ENCODE measurements at places on chromosomes 3 and 15.

GRCh38 chr15:84654689-84655453 is 788 bp upstream of the WDR73 start:
- DNase-seq, result peak; percentile 71

- DNase-seq, result no peak
These were observed 88.1 kb downstream of the MDFIC2 start for GRCh38 chr3:70224337-70224736.

- DNase-seq, result no peak
These were observed 43.5 kb upstream of the CTNNB1 start for GRCh38 chr3:41155834-41156233.

- DNase-seq, result no peak
These were observed 74.3 kb downstream of the FBLN2 start for GRCh38 chr3:13623101-13623654.

GRCh38 chr3:134918441-134918840 is 123.4 kb downstream of the EPHB1 start:
- no peak for DNase-seq

DNA sequence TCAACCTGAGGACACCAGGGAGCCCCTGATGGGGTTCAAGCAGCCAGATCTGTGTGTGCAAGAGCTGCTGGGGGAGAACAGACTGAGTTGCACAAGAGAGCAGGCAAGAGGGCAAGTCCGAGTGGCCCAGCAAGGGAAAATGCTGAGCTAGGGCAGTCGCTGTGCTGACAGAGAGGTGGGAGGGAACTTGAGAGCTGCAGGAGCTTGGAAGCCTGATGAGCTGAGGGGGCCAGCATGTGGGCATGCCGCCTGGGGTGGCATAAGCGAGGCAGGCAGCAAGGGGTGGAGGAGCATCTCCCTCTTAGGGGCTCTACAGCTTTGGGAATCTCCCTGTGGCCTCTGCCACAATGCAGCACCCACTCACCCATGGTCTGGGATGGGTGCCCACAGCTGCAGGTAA is 4.7 kb upstream of the CORO2B start:
- no peak for DNase-seq

GRCh38 chr15:22933641-22934061 is 46.5 kb downstream of the CYFIP1 start:
- DNase-seq, result no peak

DNA sequence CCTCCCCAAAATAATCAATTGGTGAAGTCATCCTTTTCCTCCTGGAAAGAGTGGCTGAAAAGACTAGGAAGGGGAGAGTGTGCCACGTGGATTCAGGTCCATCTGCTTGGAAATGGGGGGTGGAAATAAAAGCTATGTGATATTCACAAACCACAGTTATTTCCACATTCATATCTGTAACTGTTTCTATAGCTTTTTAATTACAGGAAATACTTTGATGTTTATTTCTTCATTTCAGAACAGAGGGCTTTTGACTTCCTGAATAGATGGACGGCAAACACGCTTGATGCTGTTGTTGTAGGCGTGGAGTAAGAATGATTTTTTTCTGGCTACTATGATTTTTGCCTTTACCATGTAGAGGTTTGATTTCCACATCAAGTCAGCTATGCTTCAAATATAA is 10.1 kb downstream of the AADACL2 start:
- no peak for DNase-seq

GRCh38 chr3:3476669-3477068 is 297.2 kb upstream of the CRBN start:
- DNase-seq, result no peak

GRCh38 chr3:118990823-118991560 is 43.7 kb downstream of the IGSF11 start:
- DNase-seq, result no peak

GRCh38 chr3:172098698-172099494 is 59.5 kb downstream of the FNDC3B start:
- DNase-seq, result no peak

DNA sequence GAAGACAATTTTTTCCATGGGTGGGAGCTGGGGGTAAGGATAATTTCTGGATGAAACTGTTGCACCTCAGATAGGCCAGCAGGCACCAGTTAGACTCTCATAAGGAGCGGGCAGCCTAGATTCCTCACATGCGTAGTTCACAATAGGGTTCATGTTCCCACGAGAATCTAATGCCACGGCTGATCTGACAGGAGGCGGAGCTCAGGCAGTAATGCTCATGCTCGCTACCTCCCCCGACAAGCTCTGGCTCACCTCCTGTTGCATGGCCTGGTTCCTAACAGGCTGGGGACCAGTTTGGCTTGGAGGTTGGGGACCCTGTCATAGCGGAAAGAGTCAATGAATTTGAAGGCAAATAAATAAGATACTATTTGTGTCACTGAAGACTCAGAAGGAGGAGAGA is 105.5 kb downstream of the PLD1 start:
- DNase-seq, result no peak

DNA sequence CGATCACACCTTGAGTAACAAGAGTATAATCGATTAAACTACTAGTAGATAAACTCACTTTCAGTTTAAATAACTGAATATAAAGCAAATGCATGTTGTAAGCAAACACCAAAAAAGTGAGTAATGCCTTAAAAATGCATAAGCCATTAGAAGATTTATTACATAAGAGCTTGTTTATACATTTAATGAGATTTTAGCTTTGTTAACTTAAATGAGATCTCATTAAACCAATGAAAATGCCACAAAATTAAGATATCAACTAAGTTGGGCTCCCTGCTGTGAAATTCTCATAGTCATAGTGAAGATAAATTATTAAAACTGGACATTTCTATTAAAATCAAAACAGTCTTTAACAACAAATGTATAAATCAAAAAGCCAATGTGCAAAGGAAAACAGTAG is 701.2 kb downstream of the NLGN1 start:
- no peak for DNase-seq

DNA sequence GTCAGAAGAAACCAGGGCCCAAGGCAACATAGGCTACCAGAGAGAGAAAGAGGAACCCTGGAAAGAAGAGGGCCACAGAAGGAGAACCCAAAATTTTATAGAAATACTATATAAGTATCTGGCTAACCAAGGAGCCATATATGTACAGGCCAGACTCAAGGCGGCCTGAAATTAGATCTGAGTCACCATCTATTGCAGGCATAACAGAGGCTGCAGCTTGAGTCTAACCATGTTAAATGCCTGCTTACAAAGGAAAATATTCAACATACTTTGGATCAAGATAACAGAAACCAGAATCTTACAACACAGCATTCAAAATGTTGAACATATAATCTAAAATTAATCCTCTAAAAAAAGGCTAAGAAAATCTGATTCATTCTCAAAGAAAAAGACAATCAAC is 23.1 kb downstream of the IGSF11 start:
- no peak for DNase-seq

- DNase-seq, result no peak
These were observed 147.3 kb upstream of the SEMA6D start for GRCh38 chr15:47570044-47570443.

DNA sequence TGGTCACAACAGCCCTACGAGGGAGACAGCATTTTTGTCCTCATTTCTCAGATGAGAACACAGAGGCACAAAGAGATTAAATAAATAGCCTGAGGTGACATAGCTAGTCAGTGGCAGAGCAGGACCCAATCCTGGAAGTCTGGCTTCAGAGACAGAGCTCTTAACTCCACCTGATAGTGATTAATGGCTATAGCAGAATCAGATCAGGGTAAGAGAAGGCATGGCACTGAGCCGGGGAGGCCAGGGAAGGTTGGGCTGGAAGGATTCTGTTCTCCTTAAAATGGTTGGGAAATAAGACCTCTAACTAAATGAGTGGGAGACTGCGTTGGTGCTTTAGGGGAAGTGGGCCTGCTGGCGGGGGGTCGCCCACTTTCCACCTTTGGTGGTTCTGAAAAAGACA is 104.5 kb downstream of the VGLL4 start:
- no peak for DNase-seq

- no peak for DNase-seq
These were observed 3.4 kb upstream of the DGKG start for GRCh38 chr3:186365202-186365974.

GRCh38 chr3:125192190-125193035 is 20.1 kb downstream of the SLC12A8 start:
- DNase-seq, result no peak
